ENCODE measurements at places on chromosomes 2 and 18. TPM values are rescaled to one million over a fixed set of nuclear protein-coding genes. Genes with fewer than 3 reads are reported as not detected.

DNA sequence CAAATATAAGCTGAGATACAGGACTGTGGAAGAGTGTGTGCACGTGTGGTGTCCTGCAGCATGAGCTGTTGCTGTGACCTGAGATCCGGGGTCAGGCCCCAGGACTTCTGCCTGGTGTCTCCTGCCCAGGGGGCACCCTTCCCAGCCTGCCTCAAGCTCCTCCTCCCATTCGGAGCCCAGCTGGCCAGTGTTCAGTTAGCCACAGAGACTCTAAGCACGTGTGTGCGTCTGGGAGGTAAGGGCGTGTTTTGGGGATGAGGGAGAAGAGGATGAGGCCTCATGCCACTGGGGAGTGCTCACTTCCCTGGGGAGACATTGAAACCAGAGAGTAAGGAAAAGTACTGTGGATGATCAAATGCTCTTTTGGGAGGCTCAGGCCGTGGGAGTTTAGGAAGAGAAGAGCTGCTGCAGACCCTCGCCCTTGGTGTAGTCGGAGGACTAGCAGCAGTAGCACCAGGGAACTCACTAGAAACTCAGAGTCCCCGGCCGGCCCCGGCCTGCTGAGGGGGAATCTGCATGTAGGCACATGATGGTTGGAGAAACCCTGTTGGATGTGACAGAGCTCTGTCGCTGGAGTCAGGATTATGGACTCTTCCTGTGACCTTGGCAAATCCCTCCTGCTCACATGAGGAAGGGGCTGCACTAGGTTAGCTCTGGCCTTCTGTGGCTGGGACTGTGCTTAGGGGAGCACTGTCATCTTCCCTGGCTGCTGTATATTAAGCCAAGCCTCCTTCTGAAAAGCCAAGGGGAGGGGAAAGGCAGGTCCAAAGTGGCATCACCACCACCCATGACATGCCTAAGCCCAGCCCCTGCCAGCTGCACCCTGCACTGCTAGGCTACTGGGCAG is 231.1 kb downstream of the DYSF start:
- H3K36me3 ChIP-seq: no peaks in the 10 kb centered on the region
- no peak overlapping the region for H3K27ac ChIP-seq
- no peak for DNase-seq
- no peak overlapping the region for H3K4me3 ChIP-seq

DNA sequence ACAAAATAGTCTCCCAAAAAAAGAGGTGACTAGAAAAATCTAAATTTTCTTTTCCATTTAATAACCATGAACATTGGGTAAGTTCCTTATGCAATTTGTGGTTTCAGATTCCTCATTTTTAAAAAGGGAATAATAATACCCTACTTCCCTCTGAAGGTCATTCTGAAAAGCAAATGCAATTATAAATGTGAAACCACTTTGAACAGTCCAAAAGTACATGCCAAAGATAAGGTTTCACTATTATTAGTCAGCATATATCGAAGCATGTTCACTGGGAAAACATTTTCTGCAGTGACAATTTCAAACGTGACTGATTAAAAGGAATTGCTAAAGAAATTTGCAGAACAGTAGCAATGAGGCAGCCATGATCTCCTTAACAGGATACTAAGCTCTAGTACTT is 100.1 kb upstream of the RNF152 start:
- H3K36me3 ChIP-seq: no peaks in the 10 kb centered on the region
- H3K27me3 ChIP-seq: peaks cover under 1% of the 10 kb centered on the region
- H3K4me3 ChIP-seq: no peak overlapping the region

DNMT3A gene
- total RNA-seq: 45.5 TPM

- no peaks in the 10 kb centered on the region for H3K4me1 ChIP-seq
- no peak overlapping the region for H3K27ac ChIP-seq
- H3K4me3 ChIP-seq: no peak overlapping the region
- H3K27me3 ChIP-seq: no peaks in the 10 kb centered on the region
- H3K36me3 ChIP-seq: no peaks in the 10 kb centered on the region
These were observed 31.8 kb downstream of the TDRD15 start for GRCh38 chr2:21155365-21156136.

UPP2 gene
- total RNA-seq: not detected

GRCh38 chr2:51624995-51625394 is 593.1 kb upstream of the NRXN1 start:
- H3K4me3 ChIP-seq: no peak overlapping the region
- no peaks in the 10 kb centered on the region for H3K27me3 ChIP-seq
- DNase-seq: no peak
- H3K36me3 ChIP-seq: no peaks in the 10 kb centered on the region

DNA sequence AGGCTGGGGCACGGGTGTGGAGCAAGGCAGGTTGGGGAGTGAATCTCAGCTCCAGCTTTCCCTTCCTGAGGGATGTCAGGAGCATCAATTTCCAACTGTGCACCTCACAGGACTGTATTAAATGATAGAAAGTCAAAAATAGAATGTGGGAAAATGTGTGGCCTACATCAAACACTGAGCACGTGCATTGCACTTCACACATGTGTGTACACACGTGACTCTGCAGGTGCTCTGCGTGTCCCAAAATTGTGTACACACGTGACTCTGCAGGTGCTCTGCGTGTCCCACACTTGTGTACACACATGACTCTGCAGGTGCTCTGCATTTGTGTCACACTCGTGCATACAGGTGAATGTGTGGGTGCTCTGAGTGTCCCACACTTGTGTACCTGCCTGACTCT is 577.2 kb upstream of the SALL3 start:
- no peaks in the 10 kb centered on the region for H3K4me1 ChIP-seq
- no peaks in the 10 kb centered on the region for H3K27me3 ChIP-seq
- DNase-seq: no peak

GRCh38 chr2:147373800-147374422 is 470.9 kb upstream of the ACVR2A start:
- H3K4me1 ChIP-seq: peaks cover 8% of the 10 kb centered on the region
- no peaks in the 10 kb centered on the region for H3K27me3 ChIP-seq
- no peaks in the 10 kb centered on the region for H3K36me3 ChIP-seq
- H3K27ac ChIP-seq: no peak overlapping the region
- no peak overlapping the region for H3K4me3 ChIP-seq
